ENCODE measurements at places on chromosomes 2 and 18. TPM values are rescaled to one million over a fixed set of nuclear protein-coding genes. Genes with fewer than 3 reads are reported as not detected.
A peak's percentile ranks its signal among the peaks of the same experiment; 100 is the strongest.

- no peaks in the 10 kb centered on the region for H3K27me3 ChIP-seq
- no peak for DNase-seq
- H3K27ac ChIP-seq = peak overlapping the region; percentile 52
- H3K36me3 ChIP-seq = no peaks in the 10 kb centered on the region
- H3K4me1 ChIP-seq = peaks cover 18% of the 10 kb centered on the region
These were observed 37.8 kb downstream of the MAL start for GRCh38 chr2:95063086-95063958.

DNA sequence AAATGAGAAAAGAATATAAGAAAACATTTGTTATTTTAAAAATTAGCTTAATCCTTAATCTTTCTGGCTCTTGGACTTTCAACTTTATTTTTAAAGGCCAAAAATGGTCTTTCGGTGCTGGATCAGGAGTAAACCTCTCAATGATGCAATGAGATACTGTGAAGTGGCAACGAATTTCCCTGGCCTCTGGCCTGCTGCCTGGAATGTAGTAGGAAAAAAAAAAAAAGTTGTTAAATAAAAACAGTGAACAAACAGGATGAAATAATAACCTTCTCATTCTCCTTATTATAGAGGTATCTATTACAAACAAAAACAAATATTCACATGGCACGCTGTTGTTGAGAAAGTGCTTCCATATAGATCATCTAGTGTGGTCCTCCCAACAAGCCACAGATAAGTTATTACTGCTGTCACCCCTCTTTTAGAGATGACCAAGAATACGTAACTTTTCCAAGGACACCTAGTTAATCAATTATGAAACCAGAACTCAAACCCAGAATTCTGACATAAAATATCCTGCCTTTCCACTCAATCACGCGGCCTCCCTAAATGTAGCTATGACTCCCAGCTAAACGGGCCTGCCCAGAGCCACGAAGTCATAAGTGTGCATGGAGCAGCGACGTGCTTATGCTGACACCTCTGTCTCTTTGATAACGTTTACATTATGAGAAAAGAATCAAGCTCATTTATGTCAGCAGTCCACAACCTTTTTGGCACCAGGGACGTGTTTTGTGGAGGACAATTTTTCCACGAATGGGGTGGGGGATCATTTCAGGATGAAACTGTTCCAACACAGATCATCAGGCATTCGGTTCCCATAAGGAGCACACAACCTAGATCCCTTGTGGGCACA lies 170.9 kb downstream of the BCL2 start:
- no peaks in the 10 kb centered on the region for H3K27me3 ChIP-seq
- H3K27ac ChIP-seq = no peak overlapping the region
- DNase-seq = no peak

- DNase-seq = no peak
- H3K27me3 ChIP-seq = no peaks in the 10 kb centered on the region
- no peaks in the 10 kb centered on the region for H3K36me3 ChIP-seq
- H3K27ac ChIP-seq = no peak overlapping the region
These were observed 329.7 kb downstream of the FSIP2 start for GRCh38 chr2:186068139-186068801.

Gene TMEM247
- not detected for total RNA-seq
